Muscle of arm (tissue), 14 donors: ENCODE measurements at places on chromosomes 16 and 17.

GRCh38 chr16:13414154-13414553 lies 505.8 kb upstream of the ERCC4 start:
- no peak for DNase-seq

GRCh38 chr17:64123114-64123513 lies 6.8 kb downstream of the ERN1 start:
- DNase-seq, result no peak

- no peak for DNase-seq
These were observed 7.6 kb downstream of the EPX start for GRCh38 chr17:58200024-58200633.

GRCh38 chr17:65190467-65191097 lies 53.4 kb downstream of the RGS9 start:
- no peak for DNase-seq

DNA sequence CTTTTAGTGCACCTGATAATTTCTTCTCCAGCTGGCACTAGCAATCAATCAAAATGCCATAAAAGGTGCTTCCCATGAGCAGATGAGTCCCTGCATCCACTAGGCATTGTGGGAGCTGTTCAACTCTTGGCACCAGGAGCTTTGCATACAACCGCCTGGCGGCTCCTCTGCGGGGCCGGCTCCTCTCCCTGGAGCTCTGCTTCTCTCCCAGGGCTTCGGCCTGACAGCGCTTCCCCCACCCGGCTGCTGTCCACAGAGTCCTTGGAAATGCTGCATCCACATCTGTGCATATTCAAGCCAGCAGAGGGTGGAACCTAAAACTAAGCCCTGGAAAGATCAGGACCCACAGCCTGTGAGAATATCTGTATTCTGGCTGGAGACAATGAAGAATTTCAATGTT lies 62.9 kb downstream of the LMF1 start:
- DNase-seq, result no peak

DNA sequence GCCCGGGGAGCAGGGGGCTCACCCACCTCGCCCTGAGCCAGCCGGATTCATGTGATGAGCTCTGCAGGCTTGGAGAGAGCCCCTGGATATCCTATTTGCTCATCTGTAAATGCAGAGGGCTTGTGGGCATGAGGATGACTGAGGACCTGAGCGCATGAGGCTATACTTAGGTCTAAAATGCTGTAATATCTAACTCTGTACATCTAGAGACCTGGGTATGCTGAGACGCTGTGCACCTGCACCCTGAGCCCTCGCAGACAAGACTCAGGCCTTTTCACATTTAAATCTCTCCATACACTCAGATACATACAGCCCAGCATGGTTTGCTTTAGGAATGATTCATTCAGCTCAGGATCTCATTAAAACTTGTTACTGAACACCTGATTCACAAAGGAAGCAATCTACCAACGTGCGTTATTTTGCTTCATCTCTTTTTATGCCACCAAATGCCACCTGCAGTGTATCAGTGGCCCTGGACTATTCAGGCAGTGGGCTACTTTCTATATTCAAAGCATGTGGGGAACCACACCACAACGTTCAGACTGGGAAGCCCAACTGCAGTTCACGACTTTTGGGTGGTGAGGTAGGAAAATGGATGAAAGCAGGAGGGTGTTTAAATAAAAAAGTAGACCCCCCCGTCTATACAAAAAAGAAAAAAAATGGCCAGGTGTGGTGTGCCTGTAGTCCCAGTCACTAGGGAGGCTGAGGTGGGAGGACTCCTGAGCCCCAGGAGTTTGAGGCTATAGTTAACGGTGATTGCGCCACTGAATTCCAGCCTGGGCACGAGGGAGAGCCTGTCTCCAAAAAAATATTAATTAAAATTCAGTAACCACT lies 12.0 kb downstream of the USP7 start:
- no peak for DNase-seq

DNA sequence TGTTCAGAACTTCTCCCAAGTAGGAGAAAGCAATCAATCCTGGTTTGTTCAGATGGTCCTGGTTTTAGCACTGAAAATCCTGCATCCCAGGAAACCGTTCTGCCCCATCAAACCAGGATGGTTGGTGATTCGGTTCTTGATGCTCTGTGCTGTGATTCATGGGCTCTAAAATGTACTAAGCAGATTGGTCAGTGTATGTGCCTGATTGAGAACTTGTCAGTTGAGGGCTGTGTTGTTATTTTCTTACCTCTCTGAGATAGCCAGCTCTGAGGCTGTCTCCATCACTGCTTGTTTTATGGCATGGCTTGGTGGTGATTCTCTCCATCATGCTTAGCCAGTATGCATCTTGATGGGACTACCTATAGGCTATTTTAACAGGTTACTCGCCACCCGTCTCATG lies 246.9 kb upstream of the RBFOX1 start:
- DNase-seq, result no peak

GRCh38 chr16:30600215-30600614 lies 10.0 kb downstream of the ZNF689 start:
- no peak for DNase-seq
